ENCODE measurements at places on chromosomes 3 and 15. TPM values are rescaled to one million over a fixed set of nuclear protein-coding genes. Genes with fewer than 3 reads are reported as not detected.

Gene RASGRP1
- total RNA-seq: 1.9 TPM

Gene GJD2
- total RNA-seq: not detected

- DNase-seq: no peak
Observed at GRCh38 chr3:46922871-46923558, 45.5 kb downstream of the PTH1R start.

DNA sequence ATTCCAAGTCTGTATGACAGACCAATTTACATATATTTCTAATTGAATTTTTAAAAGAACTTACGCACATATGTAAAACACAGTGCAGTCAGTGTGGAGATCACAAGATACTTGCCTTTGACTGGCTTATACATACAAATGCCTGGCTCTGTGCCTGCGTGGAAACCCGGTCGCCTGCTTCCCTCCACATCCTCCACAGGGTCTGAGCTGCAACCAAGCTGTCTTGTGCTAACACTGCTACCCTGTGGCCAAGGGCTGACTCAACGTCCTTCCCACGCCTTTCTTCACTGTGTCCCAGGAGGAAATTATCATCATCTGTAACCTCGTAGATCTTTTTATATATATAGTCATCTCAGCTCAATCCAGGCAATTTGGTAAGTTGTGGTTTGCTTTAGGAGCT lies 117.0 kb downstream of the WNT7A start:
- DNase-seq: no peak

GRCh38 chr3:182508919-182509711 lies 284.2 kb upstream of the ATP11B start:
- no peak for DNase-seq
